Esophagus squamous epithelium (tissue), 5 donors: ENCODE measurements at places on chromosomes 1 and 21.

GRCh38 chr1:187396929-187397796, 568.4 kb downstream of the PLA2G4A start:
- no peak for DNase-seq

DNA sequence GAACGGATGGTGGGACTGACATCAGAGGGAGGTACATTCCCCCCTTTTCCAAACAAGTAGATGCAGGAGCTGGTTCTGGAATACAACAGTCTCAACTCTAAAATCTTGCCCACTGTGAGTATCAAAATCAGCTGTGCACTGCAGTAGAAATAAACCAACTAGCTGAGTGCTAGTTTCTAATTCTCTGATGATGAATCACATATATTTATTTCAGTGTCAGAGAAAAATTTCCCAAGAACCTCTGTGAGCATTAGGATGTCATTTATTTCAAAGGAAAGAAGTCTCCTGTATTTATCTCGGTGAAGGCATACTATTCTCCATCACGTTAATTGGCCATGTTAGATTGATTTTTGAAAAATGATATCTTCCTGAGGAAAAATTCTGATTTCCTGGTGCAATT, 67.1 kb downstream of the LHX9 start:
- no peak for DNase-seq

DNA sequence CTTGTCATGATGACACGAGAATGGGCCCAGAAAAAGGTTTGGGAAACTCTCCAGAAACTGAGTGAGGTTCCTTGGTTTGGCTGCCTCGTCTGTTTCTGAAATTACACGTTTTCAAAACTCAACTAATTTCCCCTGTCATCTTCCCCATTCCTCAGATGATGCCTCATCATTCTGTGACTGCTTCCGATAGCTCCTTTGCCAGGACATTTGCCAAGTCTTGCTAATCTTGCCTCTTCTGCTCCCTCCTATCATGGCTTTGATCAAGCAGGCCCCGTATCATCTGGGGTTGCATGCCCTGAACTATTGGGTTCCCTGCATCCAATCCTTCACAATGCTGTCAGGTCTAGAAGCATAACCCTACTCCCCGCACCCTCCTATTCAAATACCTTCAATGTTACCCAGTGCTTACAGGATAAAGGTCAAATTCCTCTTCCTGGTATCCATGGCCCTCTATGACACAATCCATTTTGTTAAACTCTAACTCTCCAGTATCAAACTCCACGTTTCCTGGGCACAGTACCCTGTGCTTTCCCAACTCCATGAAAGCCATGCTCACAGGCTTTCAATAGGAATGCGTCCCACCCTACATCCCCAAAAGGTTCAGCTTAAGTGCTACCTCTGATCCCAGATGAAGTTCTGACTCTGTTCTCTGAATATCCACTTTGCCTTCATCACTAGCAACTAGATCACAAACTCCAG, 22.2 kb upstream of the TMEM200B start:
- DNase-seq = no peak

GRCh38 chr1:75502776-75503175, 108.1 kb downstream of the SLC44A5 start:
- no peak for DNase-seq

DNA sequence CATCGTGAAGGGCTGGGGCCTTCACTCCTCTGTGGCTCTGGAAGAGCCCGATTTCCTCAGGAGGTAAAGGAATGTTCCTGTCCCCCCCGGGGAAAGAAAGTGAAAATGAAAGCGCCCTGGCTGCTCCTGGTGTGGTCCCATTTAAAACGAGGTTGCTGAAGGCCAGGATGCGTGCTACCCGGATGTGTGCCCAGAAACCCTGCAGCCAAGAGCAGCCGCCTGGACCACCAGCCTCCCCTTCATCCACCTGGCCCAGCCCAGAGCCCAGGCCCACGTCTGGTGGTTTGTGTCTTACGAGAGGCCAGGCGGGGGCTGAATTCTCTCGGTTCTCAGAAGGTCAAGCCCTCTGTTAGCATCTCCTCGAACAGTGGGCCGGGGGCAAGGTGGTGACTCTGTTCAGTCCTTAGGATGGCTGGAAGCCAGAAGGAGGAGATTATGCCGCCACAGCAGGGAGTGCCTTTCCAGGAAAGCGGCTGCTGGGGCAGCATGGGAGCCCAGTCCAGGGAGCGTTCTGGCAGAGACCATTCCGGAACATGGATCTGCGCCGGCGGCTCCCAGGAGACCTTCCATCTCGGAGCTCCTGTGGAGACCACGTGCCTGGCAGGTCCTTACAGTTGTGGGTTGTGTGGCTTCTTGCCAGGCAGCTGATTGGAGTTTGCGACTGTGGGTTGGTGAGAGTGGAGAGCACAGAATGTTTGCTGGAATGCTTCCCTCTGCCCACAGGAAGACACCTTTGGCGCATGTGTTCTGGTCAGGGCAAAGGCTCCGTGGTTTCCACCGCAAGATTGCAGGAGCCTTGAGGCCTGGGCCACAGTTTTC, 1.4 kb downstream of the GUK1 start:
- DNase-seq = no peak

DNA sequence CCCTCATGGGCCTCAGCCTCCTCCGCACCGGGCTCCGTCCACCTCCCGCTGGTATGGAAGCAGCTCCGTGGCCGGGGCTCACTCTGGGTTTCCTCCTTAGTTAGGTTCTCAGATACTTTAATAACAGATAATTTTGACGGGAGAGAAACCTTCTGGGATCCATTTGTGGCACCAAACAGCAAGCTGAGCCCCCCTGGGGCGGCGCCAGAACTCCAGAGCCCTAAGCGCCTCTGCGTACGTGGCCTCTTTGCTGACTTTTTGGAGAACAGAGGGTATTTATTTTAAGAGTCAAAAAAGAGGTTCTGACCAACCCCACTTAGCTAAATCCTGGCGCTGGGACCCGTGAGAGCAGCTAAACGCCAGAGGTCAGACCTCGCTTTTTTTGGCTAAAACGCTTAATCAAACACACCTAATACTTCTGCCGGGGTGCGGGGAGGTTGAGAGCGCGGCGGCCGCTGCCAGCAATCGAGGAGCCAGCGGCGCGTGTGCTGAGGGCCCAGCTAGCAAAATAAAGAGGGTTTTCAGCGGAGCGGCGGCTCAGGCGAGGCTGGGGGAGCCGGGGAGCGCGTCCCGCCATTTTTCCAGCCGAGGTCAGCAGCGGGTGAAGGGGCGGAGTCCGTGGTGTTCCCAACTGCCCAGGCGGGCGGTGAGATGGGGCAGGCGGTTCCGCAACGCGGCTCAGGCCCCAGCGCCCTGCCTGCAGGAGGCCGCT, 171.7 kb downstream of the PRDM16 start:
- no peak for DNase-seq

GRCh38 chr1:40915581-40915980, 53.4 kb upstream of the CITED4 start:
- DNase-seq = no peak

GRCh38 chr21:44065428-44065827, 41.8 kb upstream of the PWP2 start:
- no peak for DNase-seq

DNA sequence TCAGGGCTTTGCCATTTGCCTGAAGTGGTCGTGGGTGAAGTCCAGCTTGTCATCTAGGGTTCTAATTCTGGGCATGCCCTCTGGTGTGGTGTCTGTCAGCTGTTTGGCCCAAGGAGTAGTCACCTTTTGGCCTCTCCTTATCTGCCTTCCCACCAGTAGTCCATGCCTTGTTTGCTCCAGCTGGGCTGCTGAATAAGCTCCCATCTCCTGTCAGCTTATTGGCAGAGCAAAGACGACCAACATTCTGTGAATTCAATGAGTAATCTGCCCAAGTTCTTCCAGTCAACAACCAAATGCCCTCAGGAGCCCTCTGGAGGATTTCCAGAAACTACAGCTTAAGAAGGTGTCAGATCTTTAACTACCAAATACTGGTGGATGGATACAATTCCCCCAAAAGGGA, 7.0 kb downstream of the BCAN start:
- no peak for DNase-seq

- no peak for DNase-seq
These were observed 3.8 kb downstream of the MXRA8 start for GRCh38 chr1:1354271-1355247.

DNA sequence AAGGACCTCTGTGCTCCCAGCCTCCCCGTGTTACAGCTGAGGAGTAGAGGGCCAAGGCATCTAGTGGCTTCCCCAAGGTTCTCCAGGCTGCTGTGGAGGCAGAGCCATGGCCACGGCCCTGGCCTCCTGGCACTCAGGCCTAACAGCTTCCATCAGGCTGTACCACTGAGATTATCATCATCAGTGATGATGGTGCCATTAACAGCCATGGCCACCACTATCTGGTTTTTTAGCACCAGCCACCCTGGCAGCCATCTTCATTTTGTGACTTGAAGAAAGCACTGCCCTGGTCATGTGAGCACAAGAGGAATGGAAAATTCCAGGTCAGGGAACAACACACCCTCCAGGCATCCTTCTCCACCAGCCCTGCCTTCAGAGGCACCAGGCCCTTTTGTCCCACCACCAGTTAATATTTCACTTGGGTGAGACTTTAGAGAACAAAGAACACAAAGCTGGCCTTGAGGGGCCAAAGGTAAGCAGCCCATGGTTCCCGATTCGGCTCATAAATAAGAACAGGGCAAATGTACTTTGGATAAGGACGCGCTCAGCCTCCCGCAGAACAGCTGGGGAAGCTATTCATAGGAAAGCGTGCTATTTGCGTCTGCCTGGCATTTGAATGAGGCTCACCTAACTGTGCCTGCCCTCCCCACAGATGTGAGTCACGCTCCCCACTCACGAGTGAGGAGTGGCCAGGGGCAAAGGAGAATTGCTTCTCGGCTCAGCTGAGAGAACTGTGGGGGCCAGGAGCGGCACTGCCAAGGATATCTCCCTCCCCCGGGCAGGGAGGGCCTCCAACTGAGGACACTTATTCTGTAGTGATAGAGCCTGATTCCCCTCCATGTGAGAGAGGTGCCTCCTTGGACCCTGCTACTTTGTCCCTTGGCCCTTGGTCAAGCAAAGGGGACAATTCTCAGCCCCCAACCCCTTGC, 95.6 kb downstream of the CD58 start:
- DNase-seq = no peak

DNA sequence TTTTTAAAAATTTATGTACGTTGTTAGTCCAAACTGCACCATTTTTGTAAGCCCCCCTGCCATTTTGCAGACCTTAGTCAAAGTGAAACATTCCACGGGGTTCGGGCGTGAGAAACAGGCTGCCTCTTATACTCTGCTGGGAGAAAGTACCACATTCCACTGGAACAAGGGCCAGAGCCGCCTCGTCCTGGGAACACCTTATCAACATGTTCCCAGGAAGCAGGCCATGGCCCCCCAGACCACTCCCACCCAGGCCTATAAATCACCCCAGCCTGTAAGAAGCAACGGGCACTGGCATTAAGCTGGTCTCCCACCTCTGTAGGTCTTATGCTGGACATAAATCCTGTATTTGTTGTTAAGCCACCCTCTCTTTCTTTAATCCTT, 854 bp upstream of the ZRANB2 start:
- DNase-seq = no peak

DNA sequence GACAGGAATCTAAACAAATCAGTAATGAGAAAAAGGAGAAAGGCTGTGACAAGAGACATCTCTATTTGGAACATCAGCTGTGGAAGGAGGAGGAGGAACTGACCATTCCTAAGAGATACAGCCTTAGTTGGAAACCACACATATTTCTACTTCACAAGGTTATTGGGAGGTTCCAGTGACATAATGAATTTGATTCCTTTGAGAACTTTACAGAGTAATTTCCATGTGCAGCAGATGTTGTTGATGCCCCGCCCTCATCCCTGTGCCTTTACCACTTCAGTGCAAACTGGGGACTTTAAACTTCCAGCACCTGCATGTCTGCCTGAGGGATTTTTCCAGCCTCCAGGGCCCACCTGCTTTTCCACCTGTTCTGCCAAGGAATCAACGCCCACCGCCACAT, 9.3 kb upstream of the ST6GALNAC5 start:
- no peak for DNase-seq

GRCh38 chr1:214423045-214423444, 128.4 kb downstream of the PTPN14 start:
- DNase-seq = no peak

DNA sequence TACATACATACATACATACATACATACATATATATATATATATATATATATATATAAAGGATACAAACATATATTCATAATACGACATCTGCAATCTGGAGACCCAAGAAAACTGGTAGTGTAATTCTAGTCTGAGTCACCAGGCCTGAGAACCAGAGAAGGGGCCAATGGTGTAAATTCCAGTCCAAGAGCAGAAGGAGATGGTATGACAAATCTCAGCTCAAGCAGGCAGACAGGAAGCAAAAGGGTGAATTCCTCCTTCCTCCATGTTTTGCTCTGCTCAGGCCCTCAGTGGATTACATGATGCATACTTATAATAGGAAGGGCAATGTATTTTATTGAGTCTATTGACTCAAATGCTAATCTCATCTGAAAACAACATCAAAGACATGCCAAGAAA, 1060.4 kb upstream of the TMPRSS15 start:
- DNase-seq = no peak

DNA sequence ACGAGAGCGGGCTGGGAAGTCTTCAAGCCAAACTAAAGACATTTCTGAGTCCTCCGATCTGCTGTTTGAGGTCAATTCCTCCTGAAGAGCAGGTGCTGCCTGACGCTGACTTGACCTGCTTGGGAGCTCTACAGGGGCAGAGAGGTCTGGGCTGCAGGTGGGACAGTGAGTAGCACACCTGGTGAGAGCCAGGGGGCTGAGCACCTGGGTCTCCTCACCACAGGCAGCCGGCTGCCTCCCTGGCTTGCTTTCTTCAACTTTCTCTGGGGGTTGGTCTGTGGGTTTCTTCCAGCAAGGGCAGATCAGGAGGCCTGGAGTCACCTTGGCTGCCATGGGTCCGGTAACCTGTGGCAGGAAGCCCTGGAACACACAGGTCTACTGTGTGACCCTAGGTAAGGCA, 107.4 kb upstream of the EDN2 start:
- DNase-seq = no peak

DNA sequence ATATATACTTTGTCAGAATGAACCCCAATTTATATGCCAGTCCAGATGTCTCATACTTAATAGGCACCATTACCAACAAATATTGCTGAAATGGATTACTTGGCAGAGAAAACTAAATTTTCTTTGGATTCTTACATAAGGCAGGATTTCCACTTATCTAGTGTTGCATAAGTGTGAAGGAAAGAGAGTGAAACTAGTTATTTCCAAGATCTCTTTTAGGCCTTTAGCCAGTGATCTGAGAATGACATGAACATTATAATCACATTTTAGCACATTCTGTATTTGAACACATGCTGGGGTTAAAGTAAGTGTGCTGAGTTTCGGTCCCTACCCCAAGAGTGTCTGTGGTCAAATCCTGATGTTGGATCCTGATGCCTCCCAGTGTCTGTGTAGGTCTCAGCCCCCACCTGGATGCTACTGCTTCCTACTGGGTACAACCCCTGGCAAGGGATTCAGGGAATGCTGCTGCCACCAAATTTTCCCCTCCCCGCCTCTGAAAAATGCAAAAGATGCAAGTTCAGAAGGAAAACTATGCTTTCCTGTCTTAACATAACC, 11.2 kb downstream of the DDAH1 start:
- DNase-seq = no peak

- no peak for DNase-seq
These were observed 78.0 kb upstream of the ATP5PO start for GRCh38 chr21:33993286-33994231.
